Esophagus squamous epithelium (tissue), 5 donors: ENCODE measurements at places on chromosomes 1 and 21. TPM values are rescaled to one million over a fixed set of nuclear protein-coding genes. Genes with fewer than 3 reads are reported as not detected.

Gene CRYAA
- total RNA-seq = not detected

Gene SMIM12
- total RNA-seq = 40.2 TPM

Gene S100A8
- 17,245 TPM for total RNA-seq

Gene CFHR2
- not detected for total RNA-seq

Gene P3H1
- total RNA-seq = 5.5 TPM

Gene SMIM1
- total RNA-seq = not detected

Gene KLHL21
- 46.6 TPM for total RNA-seq

Gene ANGPTL1
- 61.6 TPM for total RNA-seq

Gene MYOG
- total RNA-seq = not detected

Gene L1TD1
- 0.08 TPM for total RNA-seq

Gene C8B
- total RNA-seq = not detected

Gene NCF2
- 23.1 TPM for total RNA-seq

Gene OR6N1
- total RNA-seq = not detected

Gene JAM2
- total RNA-seq = 10.5 TPM

Gene HRNR
- total RNA-seq = not detected

Gene SPRR5
- not detected for total RNA-seq

Gene MASP2
- not detected for total RNA-seq

Gene CHIA
- not detected for total RNA-seq

Gene ESPN
- total RNA-seq = 21.2 TPM

Gene IL12RB2
- total RNA-seq = 2.6 TPM
